ENCODE measurements at places on chromosomes 13 and 19. TPM values are rescaled to one million over a fixed set of nuclear protein-coding genes. Genes with fewer than 3 reads are reported as not detected.

The CKM gene
- total RNA-seq: 3.9 TPM

The CCL25 gene
- total RNA-seq: not detected

The IFNL1 gene
- total RNA-seq: not detected

The DLL3 gene
- total RNA-seq: 3.7 TPM

The TNFSF9 gene
- not detected for total RNA-seq
